ENCODE measurements at places on chromosomes 1 and 21. TPM values are rescaled to one million over a fixed set of nuclear protein-coding genes. Genes with fewer than 3 reads are reported as not detected.

- no peak for DNase-seq
Observed at GRCh38 chr1:27968692-27969091, 8.9 kb downstream of the XKR8 start.

DNA sequence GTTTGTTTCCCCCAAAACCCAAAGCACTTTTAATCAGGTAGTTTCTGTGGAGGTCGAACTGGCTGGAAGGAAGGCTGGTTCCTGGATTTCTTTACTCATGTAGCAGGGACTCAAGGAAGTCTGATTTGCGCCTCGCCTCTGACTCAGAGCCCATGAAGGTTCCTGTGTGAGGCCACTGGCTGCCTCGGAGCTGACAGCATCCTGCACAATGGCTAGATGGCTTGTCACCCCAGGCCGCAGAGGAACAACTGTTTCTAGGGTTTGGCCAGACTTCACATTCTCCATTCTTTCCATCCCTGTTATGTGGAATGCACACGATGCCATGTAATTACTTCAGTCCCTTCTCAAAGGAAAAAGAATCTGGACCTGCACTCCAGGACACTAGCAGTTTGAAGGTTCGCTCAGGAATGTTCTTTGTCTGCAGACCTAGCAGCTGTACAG lies 39.1 kb upstream of the PRSS38 start:
- DNase-seq, result no peak

- no peak for DNase-seq
Observed at GRCh38 chr1:7178741-7179140, 393.5 kb downstream of the CAMTA1 start.

DNA sequence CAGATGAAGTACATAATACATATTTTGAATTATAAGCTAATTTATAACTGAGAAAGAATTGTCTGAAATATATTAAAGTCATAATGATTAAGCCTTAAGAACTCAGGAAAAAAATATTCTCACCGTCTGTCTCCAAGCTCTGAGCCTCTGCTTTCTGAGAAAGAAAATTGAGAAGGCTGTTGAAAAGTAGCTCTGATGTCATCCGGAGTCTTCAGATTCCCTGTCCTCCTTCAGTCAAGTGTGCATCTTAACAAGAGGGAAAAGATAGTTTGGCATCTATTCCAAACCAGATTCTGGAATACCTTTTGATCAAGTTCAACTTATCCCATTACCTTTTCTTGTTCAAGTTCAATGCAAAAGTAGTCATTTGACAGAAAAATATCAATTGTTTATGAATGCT lies 50.6 kb downstream of the NRIP1 start:
- DNase-seq, result no peak

DNA sequence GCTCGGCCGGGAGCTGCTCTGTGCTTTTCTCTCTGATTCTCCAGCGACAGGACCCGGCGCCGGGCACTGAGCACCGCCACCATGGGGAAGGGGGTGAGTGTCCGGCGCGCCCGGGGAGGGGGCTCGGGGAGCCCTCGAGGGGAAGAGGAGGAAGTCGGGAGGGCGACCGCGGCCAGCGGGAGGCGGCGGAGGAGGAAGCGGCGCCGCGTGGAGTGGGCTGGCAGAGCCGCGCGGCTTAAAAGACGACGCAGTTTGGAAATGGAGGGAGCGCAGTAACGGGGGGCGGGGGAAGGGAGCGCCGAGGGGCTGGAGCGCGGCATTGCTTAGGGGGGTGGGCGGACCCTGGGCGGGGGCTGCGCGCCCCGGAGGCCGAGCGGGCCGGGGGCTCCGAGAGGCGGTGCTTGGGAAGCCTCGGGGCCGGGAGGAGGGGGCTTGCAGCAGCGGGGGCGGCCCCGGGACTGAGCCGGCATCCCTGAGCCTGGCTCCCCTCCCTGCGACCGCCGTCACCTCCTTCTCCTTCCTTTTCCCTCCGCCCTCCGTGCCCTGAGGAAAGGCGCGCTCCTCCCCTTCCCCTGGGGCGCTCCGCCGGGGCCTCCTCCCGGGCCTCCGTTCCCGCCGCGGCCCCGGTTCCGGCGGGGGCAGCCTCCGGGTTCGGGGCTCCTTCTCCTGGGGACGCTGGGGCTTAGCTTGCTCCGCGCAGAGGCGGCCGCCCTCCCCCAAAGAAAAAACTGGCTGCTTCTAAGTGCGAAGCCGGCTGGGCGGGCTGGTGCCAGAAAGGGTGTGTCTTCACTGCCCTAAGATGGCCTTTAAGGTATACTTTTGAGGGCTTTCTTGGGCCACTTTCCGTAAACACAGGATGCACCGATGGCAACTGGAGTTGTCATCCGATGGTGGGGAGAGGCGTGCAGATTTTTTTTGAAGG lies 648 bp downstream of the ATP1A1 start:
- DNase-seq, result peak; percentile 56

DNA sequence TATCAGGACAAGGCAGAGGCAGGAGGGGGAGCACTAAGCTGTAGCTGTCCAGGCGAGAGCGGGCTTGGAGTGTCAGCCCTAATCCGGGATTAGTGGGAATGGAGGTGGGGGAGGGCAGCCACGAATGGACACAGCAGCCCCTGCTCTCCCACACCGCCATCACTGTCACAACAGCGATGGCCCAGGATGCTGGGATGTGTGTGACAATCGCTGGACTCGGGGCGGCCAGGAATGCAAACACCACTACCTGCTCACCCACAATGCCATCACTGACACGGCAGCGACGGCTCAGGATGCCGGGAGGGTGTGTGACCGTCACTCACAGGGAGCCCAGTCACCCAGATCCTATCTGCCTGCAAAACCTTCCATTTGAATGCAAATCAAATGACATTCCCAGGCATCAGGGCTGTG lies 2.9 kb downstream of the C2CD2 start:
- DNase-seq, result no peak

DNA sequence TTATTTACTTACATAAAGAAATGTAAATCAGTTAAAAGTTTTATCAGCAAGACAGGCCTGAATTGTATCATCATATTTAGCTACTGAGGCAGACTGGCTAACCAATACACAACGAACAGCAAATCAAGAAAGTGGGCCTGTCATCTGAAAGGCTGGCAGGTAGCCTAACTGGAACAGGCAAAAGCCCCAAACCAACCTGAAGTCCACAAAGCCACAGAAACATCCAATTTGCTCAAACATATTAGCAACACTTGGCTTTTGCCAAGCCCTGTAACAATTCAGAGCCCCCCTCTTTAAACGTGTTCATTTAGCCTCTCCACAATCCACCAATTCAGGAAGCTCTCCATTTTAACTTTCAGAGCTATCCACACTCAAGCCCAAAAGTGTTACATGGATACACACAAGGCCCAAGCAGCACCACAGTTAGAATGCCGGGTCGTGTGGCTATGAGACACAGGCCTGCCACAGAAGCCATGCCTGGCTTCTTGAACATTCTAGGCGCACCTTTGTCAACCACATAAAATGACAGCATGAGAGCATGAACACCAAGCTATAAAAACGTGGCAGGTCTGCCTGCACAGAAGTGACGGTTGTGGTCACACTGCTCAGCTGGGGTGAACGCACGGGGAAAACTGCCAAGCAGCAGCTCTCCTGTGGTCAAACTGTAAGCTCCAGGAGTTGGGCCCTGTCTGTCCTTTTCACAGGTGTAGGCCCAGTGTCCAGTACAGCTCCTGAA lies 49.3 kb downstream of the CD34 start:
- DNase-seq, result no peak

DNA sequence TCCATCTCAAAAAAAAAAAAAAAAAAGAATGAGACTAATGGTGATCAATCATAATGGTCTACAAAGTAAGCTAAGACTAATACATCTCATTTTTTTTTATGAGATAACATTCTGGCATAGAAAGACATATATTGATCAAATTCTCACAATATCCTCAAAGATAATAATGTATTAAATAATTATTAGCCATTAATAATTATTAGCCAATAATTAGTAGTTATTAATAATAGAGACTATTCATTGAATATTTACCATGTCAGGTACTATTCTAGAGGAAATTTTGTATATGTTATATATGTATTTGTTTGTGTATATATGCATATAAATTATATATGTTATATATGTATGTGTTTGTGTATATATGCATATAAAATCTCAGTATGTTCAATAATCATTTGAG lies 137.7 kb upstream of the PTBP2 start:
- no peak for DNase-seq

DNA sequence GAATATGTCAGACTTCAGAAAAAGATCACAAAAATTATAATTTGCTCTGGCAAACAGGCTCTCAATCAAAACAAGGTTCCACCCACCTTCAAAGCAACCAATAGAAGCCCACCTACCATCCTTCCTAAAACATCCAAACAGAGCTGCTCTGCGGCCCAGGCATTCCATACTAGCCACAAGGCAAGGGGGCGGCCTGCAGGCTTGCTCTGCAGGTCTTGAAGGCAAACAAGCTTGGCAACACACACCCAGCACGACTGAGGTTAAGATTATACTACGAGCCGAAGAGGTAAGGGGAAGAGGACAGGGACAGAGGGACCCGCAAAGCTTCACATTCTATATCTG lies 207.3 kb downstream of the SLC45A1 start:
- peak; percentile 21 for DNase-seq

DNA sequence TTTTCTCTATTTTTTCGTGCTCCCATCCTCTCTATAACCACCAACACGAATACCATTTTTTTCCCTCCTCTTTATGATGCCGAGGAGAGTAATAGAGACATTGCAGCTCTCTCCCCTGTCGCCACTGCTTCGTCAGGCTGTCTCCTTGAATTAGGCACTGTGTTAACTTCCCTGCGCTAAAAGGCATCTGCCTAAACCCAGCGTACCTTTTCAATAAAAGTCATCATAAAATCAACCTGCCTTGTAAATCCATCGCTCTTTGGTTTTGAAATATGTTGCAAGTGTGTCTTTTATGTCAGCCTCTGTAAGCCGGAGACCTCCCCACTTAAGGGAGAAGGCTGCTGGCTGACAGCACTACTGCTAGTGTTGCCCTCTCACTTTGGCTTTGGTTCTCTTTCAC lies 8.7 kb downstream of the RNF220 start:
- no peak for DNase-seq

GRCh38 chr1:245229051-245229450 lies 74.3 kb downstream of the KIF26B start:
- no peak for DNase-seq

DNA sequence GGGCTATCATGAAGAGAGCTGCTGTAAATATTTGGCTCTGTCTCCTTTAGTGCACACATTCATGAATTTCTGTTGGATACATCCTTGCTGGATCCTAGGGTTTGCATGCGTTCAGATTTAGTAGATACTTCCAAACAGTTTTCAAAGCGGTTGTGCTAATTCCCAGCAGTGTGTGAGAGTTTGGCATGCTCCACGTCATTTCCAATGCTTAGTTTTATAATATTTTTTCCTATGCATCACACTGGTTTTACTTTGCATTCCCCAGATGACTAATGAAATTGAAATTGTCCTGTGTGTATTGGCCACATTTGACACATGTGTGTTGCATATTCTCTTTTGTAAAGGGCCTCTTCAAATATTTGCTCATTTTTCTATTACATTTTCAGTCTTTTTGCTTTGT lies 18.5 kb upstream of the AADACL3 start:
- DNase-seq, result no peak

The KRTAP19-7 gene
- total RNA-seq, result not detected

The HSD3B1 gene
- total RNA-seq, result not detected

The ORC1 gene
- 3.1 TPM for total RNA-seq

The CELA3A gene
- not detected for total RNA-seq

The S100A8 gene
- total RNA-seq, result 2.9 TPM

The CHI3L2 gene
- not detected for total RNA-seq

The PCAT6 gene
- not detected for total RNA-seq

The PPIAL4G gene
- total RNA-seq, result 1.3 TPM
